ENCODE measurements at places on chromosomes 12 and 14.

GRCh38 chr12:10226086-10226485, 13.4 kb downstream of the GABARAPL1 start:
- DNase-seq, result no peak

DNA sequence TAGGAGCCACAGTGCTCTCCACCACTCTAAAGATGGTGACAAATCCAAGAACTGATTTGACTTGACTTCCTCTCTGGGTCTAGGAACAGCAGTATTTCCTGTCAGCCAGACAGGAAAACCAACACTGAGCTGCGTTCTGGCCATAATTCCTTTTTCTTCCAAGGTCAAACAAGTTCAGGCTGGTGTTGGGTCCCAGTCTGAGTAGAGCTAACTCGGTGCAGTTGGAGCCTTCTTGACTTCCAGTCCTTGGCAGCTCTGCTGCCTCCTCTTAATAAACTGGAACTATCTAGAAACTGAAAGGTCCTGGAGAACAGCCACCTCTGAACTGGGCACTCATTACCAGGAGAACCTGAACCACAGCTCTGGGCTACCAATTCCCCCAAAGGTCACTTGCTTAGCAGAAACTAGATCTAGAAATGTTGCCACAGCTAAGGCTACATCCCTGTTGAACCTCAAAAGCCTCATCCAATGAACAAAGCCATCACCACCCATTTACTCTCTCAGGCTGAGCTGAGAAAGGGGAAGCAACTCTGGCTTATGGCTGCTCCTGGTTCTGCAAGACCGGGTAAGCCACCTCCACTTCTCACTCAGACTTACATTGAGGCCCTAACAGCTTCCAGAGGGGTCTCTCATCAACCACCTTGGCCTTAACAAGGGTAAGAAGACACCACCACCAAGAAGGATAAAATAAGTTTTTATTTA, 27.7 kb downstream of the MAX start:
- no peak for DNase-seq

- no peak for DNase-seq
Measured at GRCh38 chr14:58332561-58332960, 34.2 kb downstream of the ARID4A start.

DNA sequence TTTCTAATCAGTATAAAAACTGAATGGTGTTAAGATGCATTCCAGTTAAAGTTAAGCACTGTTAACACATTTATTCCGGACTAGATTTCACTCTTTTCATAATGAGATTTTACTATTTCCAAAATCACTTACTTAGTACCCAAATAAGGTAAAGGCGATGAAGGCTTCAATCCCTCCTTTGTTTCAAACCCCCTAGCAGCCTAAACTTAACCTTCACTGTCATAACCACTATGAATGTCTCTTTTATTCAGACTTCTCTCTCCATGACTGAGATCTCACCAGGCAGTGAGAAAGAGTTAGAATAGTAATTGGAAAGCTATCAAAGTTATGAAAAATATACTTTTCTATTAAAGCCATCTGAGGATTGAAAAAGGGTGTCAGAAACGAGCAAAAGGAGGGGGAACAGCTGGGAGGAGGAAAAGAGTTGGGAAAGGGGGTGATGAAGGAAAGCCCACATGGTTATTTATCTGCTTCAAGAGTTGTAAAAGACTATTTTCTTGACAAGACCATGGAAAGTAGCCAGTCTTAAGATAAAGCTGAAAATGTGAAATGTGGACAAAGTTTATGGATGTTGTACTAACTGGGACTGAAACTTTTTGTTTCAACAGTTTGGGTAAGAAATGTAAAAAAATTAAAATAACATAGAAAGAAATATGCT, 11.7 kb downstream of the EPS8 start:
- no peak for DNase-seq

DNA sequence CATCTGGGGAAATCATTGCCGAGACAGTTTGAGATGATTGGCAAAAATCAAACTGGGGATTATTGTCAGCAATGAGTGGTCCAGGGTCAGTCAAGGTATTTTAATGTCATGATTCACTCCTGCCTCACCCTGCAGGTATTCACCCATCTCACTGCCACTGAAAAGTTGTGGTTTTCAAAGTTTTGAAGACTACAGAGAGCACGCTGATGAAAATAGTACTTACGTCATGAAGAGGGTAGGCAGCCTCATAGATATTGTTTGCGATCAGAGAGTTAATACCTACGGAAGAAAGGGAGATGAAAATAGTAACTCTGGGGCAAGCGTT, 138.0 kb downstream of the ANO2 start:
- no peak for DNase-seq

DNA sequence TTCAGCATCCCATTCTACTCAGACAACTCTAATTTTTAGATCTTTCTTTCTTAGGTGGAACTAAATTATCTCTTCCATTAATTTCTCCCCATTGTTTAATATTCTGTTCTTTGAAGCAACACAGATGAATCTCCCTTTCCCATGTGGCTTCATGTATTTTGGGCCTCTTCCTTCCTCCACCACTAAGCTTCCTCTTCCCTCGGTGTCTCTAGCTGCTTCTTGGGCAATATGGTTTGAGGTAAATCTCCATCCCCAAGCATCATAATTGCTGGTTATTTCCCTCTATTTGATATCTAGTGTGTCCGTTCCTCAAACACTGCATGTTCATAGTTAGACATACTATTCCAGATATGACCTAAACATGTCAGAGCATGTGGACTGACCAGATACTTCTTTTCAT, 119.2 kb downstream of the PELI2 start:
- DNase-seq, result no peak

DNA sequence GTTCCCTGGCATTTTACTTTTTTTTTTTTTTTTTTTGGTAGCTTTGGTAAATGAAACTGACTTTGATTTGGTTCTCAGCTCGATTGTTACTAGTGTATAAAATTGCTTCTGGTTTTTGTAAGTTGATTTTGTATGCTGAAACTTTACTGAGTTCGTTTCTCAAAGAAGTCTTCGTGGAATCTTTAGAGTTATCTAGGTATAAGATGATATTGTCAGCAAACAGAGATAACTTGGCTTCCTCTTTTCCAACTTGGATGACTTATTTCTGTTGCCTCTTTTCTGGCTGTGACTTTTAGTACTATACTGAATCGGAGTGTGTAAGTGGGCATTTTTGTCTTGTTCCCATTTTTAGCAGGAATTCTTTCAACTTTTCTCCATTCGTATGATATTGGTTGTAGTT, 28.1 kb downstream of the USP15 start:
- DNase-seq, result no peak

- no peak for DNase-seq
Measured at GRCh38 chr12:21296751-21297406, 37.8 kb downstream of the SLCO1A2 start.

DNA sequence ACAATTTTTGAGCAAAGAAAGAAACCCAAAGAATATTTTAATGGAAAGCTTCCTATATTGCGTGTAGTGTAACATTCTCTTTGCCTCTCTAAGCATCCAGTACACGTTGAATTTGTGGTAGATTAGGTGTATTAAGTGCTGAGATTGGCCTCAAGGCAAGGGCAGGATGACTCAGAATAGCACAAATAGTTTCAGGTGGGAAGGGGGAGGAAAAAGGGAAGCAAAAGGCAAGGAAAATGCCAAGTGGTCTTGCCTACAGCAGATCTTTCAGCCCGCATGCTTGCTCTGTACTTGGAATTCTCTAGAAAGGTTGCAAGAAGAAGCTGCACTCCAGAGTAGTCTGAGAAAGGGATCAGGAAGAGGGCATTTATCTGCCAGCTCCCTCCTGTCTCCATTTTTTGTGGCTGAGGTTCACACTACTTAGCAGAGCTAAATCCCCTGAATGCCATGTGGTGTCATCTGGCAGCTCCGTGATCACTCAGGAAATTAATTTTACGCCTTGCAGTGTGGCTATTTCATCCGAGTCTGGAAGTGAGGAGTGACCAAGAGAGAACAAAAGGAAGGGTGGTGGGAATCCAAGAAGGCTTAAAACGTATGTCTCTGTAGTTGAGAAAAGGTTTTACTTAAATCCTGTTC, 28.5 kb downstream of the CDKN1B start:
- no peak for DNase-seq

GRCh38 chr14:99028041-99028440, 244.0 kb downstream of the BCL11B start:
- DNase-seq, result no peak

DNA sequence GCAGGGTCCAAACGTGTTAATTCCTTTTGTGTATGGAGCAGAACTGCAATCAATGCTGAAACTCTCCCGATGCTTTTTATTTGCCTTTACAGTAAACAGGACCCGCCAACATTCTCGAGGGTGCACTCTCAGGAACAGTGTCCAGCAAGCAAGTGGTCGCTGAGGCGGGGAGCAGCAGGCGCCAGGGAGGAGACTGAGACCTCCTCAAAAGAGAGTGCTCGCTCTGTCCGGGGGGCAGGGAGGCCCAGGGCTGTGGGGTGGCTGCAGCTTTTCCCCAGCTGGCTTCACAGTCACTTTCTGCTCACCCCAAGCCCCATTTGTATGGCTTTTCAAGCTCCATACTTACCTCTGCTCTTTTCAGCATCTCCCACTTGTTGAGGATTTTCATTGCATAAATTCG, 49.2 kb downstream of the CDC42BPB start:
- no peak for DNase-seq

DNA sequence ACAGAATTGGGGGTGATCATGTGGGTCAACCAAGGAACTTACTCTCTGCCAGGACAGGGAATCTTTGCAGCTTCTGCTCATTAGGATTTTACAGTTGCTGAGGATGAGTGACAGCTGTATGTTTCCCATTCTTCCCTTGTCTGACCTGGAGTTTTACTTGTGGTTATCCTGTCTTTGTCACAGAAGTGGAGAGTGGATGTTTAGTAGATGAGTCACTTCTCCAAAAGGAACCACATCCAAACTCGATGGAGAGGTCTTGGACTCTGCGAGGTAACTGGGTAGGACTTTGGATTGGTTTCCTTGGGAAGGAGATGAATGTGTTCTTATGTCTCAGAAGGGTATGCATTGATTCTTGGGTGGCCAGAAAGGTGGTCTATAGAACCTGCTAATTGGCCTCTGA, 53.8 kb upstream of the USP44 start:
- DNase-seq, result no peak

GRCh38 chr12:34291001-34291400, 268.7 kb downstream of the ALG10 start:
- DNase-seq, result no peak

DNA sequence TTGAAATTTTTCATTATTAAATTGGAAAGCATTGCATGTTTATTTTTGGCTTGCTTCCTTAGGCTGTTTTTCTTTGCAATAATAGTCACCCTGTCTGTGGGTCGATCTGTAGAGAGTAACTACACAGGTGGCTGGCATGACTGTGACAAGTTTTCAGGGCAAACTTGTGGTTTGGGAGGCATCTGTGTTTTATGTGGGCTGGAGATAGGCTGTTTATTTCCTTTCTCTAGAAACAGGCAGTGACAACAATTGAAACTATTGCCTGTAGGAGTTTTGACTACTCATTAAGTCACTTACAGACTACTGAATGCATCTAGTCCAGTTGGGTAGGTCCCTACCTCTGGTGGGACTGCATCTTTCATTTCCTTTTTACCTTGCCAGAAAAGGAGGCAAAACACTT, 155.6 kb downstream of the DYRK2 start:
- DNase-seq, result peak; percentile 1

- no peak for DNase-seq
Measured at GRCh38 chr14:99188731-99189191, 83.2 kb downstream of the BCL11B start.

DNA sequence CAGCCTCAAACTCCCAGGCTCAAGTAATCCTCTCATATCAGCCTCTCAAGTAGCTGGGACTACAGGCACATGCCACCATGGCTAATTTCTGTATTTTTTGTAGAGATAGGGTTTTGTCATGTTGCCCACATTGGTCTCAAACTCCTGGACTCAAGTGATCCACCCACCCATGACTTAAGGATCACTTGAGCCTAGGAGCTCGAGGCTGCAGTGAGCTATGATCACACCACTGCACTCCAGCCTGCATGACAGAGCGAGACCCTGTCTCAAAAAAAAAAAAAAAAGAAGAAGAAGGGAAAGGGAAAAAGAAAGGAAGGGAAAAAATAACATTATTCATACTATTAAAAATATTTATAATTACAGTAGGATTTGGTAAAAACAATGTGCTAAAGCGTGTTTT, 19.2 kb downstream of the EPS8 start:
- no peak for DNase-seq

GRCh38 chr12:69739287-69740191, 879 bp downstream of the RAB3IP start:
- DNase-seq, result peak; percentile 33

- DNase-seq, result no peak
Measured at GRCh38 chr12:66612090-66612775, 66.6 kb downstream of the GRIP1 start.

DNA sequence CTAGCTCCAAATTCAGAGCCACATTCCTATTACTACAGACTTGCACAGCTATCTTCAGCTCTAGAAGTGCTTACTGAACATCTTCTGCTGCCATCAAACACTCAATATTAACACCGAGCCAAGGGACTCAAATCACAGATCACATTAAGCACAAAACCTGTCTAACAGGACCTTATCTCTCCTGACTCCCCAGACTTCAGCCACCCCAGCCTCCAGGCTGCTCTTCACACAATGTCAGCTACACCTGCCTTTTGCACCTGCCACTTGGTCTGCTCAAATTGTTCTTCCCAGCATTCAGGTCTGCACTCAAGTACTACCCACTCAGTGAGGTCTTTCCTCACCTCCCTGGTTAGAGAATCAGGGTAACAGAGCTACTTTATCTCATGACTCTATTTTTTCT, 57.1 kb downstream of the GALC start:
- no peak for DNase-seq

DNA sequence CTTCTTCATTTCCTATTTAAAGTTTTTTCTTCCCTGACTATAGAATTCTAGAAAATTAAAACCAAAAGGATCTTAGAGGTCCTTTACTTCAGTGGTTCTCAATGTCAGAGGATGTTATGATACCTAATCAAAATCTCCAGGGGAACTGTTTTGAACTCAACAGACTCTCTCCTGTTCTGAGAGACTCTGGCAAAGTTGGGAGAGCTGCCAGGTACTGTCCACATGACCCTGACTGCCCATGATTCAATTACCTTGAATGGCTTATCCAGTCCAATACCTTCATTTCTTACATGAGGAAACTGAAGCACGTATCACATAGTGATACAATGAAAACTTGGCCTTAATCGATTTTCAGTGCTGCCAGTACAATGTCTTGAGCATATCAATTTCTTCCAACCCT, 16.6 kb downstream of the ALKBH1 start:
- DNase-seq, result no peak

DNA sequence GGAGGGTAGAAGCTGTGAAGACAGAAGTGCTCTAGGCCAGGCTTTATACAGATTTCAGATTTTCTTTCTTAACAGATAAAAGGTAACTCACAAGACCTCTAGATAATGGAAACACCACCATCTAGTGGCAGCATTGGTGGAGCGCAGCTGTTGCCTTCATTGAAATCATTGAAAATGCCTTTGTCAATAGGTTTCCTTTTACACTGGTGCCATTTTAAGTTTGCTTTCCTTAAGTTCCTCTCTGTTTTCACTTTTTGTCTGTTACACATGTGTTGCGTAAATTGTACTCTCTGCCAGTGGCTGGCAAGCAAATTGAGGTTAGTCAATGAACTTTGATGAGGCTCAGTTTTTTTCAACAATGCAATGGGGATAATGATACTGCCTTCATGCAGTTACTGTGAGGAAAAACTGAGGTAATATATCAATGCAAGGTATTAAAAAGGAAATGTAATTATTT, 31.1 kb downstream of the ALDH1L2 start:
- peak; percentile 47 for DNase-seq
